ENCODE measurements at places on chromosomes 1 and 21.

GRCh38 chr1:83764209-83764608 lies 234.7 kb downstream of the TTLL7 start:
- DNase-seq, result no peak

DNA sequence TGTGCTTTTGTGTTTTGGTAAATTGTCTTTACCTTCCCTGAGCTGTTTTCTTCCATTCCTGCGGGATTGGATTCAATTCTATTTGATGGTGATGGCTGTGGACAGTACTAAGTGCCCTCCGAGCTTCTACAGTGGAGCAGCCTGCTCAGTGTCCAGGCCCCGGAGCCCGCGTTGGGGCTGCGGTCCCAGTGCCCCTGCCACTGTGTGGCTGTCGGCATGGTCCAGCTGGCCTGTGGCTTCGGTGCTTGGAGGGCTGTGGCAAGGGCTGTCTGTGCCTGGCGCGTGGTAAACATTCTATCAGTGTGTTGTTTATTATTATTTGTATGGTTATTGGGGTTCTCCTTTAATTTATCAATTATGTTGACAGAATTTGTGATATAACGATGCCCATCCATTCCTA lies 109.1 kb upstream of the COL6A1 start:
- no peak for DNase-seq

GRCh38 chr1:24390924-24391782 lies 22.4 kb downstream of the STPG1 start:
- peak; percentile 81 for DNase-seq

- no peak for DNase-seq
These were observed at the start of gene PADI4 for GRCh38 chr1:17307946-17308345. TSS of gene PADI4 (plus strand) at chr1:17308197. CDS start at chr1:17308223, 26 bp downstream.

DNA sequence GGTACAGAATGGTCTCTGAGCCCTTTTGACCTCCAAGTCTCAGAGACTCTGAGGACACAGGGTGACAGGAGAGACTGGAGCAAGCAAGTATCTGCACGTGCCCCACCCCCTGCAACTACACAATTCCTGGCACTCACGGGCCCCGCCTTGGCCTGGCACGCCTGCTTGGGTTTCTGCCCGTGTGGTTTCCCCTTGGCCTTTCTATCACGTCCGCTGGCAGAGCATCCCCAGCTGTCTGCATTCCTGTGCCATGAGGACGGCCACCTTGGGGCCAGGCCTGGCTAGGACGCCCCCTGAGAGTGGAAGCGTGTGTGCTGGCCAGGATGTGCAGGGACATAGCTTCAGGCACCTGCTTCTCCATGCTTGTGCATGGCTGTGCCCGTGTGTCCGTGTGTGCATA lies 14.3 kb upstream of the EDN2 start:
- DNase-seq, result no peak

- DNase-seq, result no peak
These were observed 2.1 kb downstream of the MYBPH start for GRCh38 chr1:203173566-203173965.

- no peak for DNase-seq
These were observed 36.5 kb downstream of the ARHGEF10L start for GRCh38 chr1:17575797-17576518.

DNA sequence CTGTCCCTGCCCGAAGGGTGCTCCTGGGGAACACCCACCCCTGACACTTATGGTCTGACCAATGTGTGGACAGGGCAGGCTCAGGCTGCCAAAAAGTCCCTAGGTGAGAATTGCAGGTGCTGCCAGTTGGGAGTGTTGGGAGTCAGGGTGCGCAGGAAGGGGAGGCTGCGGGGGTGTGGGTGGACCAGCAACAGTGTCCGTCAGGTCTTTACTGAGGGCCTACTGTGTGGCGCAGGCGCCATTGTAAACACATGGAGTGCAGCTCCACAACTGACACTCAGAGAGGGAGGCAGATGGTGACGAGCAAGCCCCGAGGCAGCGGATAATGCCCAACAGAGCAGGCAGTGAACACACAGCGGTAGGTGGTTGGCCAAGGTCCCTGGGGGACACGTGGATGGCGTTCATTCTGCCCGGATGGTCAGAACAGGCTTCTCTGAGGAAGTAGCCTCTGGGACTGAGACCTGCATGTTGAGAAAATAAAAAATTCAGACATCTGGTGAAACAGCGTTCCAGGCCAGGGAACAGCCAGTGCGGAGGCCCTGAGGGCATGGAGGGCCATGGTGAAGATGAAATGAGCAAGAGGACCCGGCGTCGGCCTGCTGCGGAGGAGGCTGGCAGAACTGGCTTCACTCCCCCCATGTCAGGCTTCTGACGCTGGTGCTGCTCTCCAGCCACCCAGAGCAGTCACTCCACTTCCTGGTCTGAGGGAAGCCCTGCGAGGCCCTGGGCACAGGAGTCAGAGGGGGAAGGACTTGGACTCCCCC lies 136.2 kb upstream of the ZBTB40 start:
- DNase-seq, result no peak

DNA sequence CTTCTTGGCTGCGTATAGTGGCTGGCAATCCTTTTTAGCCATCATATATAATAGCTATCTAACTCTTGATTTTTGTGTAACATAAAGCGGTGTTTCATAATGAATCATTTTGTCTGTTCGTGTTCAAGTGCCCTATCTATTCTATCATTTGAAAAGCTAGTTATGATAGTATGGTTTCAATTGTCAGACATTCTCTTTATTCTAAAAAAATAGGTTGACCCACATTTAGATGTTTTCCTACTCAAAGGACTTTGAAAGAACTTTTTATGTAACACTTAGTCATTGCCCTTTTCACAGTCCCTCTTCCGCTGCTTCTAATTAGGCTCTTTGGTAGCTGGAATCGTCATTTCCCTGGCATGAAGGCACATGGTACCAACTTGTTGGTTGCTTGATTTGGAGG lies 272.2 kb upstream of the B3GALT2 start:
- DNase-seq, result no peak

DNA sequence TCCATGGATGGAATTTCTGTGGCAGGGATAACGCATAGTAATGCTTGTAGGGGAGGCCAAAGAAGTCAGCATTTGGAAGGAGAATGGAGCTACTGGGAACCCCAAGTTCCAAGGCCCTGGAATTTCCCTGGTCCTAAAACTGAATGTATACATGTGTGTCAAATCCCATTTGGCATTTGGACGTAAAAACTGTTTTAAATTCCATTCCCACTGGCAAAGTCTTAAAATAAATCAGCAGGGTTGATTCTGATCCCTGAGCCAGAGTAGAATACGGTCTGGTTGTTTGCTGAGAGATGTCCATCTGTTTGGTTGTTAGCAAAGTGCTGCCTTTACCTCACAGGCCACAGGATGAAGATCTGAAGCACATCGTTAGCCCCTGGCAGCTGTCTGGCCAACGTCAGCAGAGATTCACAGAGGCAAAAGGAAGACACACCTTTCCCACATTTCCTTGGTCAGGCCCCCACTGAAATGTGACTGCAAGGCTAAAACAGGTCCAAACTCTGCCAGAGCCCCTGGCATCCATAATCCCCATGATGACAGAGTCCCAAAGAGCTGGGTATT lies 62.2 kb downstream of the GORAB start:
- DNase-seq, result no peak

DNA sequence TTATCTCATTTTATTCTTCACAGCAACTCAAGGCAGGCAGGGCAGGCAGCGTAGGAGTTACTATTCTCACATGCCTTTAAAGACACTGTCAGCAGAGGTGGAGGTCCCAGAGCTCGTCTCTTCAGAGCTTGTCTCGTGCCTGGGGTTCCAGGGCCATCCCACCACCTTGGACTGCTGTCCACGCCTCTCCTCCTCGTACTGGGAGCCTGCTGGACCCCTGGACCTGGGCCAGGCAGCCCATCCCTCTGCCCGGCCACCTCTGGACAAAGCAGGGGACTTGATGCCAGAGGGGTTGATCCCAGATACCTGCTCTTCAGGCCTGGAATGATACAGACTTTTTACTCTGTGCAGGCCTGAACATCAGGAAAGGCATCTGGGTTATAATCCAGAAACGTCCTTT lies 546.8 kb downstream of the KIF26B start:
- DNase-seq, result no peak

GRCh38 chr1:66876664-66877063 lies 48.0 kb downstream of the DNAI4 start:
- DNase-seq, result no peak

DNA sequence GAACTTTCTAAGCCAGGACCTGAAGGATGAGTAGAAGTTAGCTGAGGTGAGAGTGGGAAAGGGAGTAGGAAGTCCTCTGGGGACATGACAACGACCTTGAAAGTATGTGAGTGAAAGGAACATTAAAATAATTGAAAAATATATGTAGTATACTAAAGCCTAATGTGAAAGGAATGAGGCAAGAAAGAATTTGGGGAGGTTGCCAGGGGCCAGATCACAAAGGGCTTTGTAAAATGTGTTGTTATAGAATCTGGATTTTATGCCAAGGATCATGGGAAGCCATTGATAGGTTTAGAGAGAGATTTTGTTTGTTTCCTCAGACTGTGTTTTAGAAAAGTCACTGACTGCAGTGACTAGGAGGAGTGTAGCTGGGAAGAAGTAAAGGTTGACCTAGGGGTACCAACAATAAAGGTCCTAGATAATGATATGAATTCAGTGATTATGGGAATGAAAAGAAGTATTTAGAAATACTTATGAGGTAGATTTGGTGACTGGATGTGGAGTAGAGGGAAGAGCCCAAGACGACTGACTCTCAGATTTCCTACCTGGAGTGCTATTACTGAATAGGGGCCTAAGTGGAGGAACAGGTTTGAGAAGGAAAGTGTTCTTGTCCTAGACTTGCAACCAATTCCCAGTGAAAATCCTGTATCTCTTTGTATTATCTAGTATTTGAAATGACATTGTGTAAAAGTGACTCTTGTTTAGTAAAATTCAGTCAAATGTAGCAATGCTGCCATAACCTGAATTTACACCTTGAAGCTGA lies 179.8 kb downstream of the PHTF1 start:
- DNase-seq, result no peak

GRCh38 chr1:226625832-226626576 lies 77.4 kb downstream of the STUM start:
- DNase-seq, result no peak

DNA sequence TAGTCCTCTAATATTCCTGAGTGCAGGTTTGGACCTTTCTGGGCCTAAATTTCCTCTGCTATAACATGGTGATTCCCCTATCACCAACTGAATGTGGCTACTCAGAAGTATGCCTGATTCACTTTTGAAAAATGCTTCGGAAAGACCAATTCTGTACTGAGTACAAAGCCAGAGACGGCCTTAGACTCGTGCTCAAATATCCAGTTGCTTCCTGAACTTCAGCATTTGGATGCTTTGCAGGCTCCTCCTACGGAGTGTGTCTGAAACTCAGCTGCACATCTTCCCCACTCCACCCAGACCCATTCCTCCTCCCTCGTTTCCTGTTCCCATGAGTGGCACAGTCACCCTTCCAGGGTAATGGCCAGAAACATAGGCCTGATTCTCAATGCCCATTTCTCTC lies 98.4 kb upstream of the GADD45A start:
- no peak for DNase-seq

DNA sequence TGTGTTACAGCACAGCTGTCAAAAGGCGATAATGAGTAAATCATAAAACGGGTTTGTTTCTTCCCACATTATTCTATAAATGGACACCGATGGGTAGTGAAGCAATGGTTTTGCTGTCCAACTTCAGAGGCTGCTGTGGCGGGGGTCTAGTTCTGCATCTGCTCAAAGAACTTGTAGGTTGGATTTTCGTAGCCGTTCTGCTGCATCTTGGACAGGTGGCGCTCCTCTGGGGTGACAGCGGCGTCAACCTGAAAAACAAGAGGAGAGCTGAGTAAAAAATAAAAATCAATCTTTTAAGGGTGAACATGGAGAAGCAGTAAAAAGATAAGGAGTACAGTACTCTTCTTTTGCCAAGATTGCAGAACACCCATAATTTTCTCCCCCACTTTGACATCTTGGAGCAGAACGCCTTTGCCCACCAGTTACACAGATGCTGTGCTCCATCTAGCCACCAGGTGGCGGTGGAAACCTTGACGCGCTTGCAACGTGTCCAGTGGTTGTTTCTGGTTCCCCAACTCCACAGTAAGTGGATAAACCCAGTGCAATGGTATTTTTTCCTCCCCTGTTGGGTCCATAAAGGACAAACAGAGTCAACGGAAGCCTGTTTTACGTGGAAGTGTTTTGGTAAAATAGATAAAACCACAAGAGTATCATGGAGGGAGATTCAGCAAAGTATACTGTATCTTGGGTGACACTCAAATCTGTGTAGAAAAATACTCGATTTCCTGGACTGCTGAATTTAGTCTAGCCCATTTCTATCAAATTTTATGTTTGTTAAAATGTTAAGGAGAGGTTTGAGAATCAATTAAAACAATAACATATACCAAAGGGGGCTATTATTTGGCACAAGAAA lies 147.0 kb downstream of the GABPA start:
- peak; percentile 53 for DNase-seq

GRCh38 chr1:1205769-1206375 lies 520 bp downstream of the TNFRSF18 start:
- DNase-seq, result no peak

- DNase-seq, result peak; percentile 57
These were observed 19.7 kb downstream of the ACBD6 start for GRCh38 chr1:180482425-180483275.

DNA sequence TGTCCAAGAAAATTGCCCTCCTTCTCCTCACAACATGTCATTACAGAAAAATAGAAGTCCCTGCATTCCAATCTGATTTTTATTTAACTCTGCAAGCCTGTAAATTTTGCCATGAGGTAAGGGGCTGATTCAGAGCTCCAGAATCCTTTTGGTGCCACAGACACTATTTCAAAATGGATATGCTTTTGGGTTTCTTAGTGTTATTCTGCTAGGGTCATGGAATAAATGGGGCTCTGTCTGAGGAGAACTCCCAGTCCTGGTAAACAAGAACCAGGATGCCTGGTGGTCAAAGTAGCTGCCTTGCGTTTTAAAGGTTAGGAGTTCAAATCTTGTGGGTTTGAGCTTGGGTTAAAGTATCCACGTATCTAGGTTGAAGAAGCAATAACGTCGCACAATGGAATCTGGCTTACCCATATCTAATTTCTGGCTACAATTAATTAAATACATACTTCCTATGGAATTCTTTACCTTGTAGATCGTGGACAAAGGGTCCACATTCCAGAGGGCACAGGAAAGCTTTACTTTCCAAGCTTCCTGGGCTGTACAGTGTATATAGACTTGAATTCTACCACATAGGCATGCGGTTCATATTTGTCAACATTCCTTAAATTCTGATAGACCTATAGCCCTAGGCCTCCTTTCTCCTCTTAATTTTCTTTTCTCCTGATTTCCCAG lies 98.0 kb upstream of the CDC42BPA start:
- DNase-seq, result no peak

DNA sequence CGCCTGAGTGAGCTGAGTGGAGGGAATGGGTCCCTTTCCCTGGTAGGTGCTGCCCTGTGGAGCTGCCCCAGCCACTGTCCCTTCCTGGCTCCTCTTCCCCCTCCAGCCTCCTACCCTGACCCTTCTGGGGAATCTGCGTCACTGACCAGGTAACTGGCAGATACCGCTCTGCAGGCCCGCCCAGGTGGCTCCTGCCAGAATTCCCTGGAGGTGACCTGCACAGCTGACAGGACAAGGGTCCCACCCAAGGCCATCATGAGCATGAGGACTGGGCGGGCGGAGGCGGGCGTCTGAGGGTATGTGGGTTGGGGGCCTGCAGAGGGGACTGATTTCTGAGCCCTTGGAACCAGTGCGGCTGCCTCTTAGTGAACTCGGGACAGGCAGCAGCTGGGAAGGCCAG lies 32.5 kb downstream of the DHRS3 start:
- DNase-seq, result no peak

GRCh38 chr1:104264521-104264920 lies 514.8 kb downstream of the AMY1C start:
- no peak for DNase-seq

- DNase-seq, result no peak
These were observed 110.3 kb upstream of the CTTNBP2NL start for GRCh38 chr1:112285746-112286145.

All from erythroblast (primary cell).